ENCODE measurements at places on chromosomes 1 and 21.

DNA sequence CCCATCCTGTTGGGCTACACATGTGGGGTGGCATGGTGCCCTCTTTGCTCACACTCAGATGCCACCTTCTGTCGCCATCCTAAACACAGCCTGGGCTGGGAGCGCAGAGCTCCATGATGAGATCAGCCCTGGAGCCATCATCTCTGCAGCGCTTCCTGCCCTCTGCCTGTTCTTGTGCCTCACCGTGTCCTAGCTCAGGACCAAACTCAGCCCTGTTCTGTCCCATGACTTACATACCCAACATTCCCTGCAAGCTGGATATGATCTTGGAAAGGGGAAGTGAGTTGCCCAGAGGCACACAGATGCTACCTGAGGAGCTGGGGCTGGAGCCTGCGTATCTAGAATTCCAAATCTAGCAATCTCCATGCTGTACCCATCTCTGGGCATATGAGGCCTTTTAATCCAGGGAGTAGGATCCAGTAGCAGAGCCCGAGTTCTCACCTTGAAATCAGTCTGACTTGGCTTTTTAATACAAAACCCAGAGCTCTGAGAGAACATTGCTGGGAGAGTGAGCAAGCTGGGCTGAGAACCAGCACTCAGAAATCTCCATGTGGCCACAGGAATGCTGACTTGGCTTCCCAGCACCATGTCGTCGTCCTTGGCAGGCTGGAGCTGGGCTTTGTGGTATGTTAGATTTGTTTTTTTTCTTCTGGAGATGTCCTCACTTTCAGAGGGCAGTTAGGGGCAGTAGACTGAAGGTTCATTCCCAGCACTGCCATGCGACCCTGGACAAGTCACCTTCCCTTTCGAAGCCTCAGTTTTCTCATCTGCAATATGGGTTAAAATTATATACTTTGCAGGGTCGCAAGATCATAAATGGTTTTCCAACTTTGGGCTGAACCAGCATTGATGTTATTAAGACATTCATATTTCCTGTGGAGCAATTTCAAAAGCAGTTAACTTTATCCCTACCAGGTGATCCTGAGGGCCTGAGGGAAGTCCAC, 2.6 kb downstream of the ALPL start:
- no peak for DNase-seq

DNA sequence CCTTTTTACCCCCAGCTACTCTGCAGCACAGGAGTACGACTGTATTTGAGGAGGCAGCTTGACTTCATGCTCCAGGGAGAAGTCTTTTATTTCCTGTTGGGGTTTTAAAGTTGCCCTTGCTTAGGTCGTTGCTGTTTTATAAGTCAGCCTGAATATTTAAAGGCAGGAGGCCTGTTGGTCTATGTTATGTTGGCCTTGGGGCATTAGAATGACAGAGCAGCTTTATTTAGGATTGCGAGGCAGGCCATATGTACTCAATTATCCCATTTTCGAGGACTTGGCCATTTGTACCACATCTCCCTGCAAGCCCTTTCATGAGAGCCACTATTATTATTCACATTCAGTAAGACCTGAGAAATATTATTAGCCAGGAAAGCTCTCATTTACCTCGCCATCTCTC, 47.0 kb downstream of the KIF26B start:
- no peak for DNase-seq

- no peak for DNase-seq
These were observed 226.9 kb downstream of the TGFB2 start for GRCh38 chr1:218572050-218572449.

- no peak for DNase-seq
These were observed 26.2 kb downstream of the HYI start for GRCh38 chr1:43427524-43427923.

- no peak for DNase-seq
These were observed 8.6 kb downstream of the LMOD1 start for GRCh38 chr1:201937624-201938213.

Data from NCI-H748 treated with DMSO at 0.1 percent for 48 hours (cell line).